ENCODE measurements at places on chromosomes 3 and 15. TPM values are rescaled to one million over a fixed set of nuclear protein-coding genes. Genes with fewer than 3 reads are reported as not detected.

DNA sequence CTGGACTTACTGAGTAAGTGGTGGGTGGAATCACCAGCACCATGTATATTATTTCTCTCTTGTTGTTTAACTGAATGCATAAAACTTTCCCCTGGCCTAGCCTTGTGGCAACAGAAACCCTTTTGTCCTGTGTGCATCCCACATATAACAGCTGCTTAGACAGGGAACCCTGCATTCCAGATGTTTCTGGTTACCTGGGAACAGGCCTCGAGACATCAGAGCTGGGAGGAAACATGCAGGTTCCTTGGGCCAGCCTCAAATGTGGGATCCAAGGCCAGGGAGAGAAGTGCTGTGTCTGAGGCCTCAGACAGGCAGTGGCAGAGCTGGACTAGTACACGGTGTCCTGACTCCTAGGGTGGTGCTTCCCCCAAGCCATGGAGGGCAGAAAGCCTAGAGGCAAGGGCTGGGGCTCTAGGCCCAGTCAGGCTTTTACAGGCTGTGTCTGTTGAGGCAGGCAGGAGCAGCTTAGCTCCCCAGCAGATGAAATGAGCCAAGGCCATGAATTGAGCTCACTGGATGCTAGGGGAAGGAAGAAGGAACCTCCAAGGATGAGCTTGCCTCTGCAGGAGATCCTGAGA lies 57.7 kb downstream of the ITGA11 start:
- H3K36me3 ChIP-seq, result no peaks in the 10 kb centered on the region
- peak; percentile 11 for DNase-seq
- H3K27ac ChIP-seq, result no peak overlapping the region
- no peaks in the 10 kb centered on the region for H3K27me3 ChIP-seq

DNA sequence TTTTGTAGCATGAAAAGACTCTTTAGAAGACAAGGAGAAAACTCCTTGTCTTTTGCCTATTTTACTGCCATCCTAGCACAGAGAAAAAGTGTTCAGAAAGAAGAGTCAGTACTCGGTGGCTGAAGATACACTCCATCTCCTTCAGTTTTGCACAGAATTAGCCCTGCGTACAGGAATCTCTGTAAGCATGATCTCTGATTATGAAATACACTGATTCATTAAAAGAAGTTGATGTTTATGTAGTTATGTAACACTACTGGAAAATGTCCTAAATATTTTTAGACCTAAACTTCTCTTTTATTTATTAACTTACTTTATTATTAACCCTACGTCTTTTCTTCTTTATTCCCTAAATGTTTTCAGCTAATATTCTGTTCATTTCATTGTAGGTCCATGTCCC lies 138.4 kb downstream of the LEKR1 start:
- no peaks in the 10 kb centered on the region for H3K4me1 ChIP-seq
- H3K36me3 ChIP-seq, result no peaks in the 10 kb centered on the region
- H3K27ac ChIP-seq, result no peak overlapping the region
- no peak for DNase-seq

GRCh38 chr3:33006571-33007286 lies 55.3 kb downstream of the CCR4 start:
- no peaks in the 10 kb centered on the region for H3K36me3 ChIP-seq
- no peak overlapping the region for H3K27ac ChIP-seq
- H3K27me3 ChIP-seq, result no peaks in the 10 kb centered on the region
- no peak for DNase-seq
- no peaks in the 10 kb centered on the region for H3K4me1 ChIP-seq

The PCOLCE2 gene
- 27.4 TPM for total RNA-seq

The PRICKLE2 gene
- total RNA-seq, result 53.5 TPM

The MANF gene
- total RNA-seq, result 14.7 TPM

The ITIH4 gene
- total RNA-seq, result 0.26 TPM
